ENCODE measurements at places on chromosomes 1 and 21.

DNA sequence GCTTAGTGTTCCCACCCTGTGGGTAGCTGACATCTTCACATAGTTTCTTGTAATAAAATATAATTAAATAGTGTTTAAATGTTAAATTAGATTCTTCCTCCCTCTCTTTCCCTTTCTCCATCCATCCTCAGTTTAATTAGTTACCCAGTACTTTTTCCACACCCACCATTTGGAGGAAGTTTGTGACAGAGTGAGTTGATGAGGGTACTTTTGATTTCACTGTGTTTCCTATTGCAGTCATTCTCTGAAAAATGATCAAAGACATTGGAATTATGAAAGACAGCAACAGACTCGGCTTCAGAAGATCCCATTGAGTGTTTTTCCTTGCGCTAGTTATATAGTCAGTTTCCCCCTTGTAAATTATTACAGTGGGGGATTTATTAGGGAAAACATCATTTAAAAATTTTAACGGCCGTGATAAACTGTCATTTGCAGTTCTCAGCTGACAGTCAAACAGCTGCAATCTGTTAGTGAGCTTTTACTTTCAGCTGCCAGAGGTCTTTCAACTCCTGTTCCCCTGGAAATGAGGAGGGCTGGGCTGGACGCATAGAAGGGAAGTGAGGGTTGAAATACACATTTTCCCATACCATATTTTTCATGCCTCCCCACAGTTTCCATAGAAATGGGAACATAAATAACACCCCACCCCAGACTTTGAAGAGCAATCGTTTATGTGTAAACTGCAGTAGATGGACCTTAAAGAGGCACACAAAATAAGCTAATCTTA lies 61.3 kb upstream of the CACYBP start:
- no peak overlapping the region for H3K27ac ChIP-seq
- DNase-seq: no peak
- H3K4me1 ChIP-seq: no peaks in the 10 kb centered on the region

DNA sequence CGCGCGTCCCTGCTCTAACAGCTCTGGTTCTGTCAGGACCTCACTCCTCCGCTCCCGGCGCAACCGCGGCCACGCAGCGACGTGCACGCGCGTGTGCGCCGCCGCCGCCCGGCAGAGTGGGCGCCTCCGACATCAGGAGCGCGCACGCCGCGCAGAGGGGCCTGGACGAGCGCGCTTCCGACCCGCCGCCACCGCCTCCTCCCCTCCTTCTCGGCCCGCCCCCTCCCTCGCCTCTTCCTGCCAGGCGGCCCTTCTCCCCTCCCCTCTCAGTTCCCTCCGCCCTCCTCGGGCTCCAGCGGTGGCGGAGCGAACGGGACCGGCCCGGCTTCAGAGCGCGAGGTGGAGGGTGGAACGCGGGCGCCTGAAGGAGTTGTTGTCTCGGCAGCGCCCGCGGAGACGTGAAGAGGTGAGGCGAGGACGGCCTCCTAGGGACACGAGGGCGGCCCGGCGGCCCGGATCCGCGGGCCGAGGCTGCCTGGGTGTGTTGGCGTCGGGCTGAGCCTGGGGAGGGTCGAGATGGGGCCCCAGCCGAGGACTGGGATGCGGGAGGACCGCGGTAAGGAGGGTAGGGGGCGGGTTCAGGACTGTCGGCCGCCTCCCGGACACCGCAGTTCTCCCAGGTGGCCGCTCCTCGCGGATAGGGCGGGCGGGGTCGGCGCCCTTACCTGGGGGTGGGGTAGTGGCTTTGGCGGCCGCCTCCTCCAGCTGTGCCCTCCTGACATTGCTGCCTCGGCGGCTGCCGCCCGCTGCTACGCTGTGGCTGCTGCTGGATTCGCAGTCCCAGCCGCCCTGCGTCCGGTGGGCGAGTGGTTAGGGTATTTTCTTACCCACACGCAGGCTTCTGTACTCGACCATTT lies at the start of gene RABGAP1L:
TSS of gene RABGAP1L (plus strand) at position 269 of the 857 bp plus-strand sequence.
- DNase-seq: peak; percentile 91
- H3K4me3 ChIP-seq: peak within 1 kb of the TSS; percentile 82
- H3K27me3 ChIP-seq: no peaks in the 10 kb centered on the region
- peaks cover 9% of the 10 kb centered on the region for H3K4me1 ChIP-seq

DNA sequence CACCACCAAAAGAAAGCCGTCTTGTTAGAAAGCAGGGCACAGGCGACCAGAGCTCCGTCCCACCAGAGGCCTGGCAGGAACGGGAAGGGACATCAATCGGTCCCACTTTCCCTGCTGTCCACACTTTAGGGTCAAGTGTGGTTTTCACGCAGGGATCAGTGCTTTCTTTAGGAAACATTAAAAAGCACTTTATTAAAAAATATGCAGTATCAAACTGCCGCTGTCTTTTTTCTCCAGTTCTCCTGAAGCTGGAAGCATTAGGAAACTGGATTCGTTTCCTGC lies 437 bp downstream of the IFNLR1 start:
- DNase-seq: no peak
- H3K27me3 ChIP-seq: no peaks in the 10 kb centered on the region
- H3K4me3 ChIP-seq: peak overlapping the region; percentile 51
- H3K27ac ChIP-seq: peak overlapping the region; percentile 59

- no peaks in the 10 kb centered on the region for H3K27me3 ChIP-seq
- no peak overlapping the region for H3K27ac ChIP-seq
- H3K4me1 ChIP-seq: no peaks in the 10 kb centered on the region
- no peaks in the 10 kb centered on the region for H3K36me3 ChIP-seq
- no peak for DNase-seq
These were observed 53.1 kb downstream of the VANGL2 start for GRCh38 chr1:160453443-160453842.

DNA sequence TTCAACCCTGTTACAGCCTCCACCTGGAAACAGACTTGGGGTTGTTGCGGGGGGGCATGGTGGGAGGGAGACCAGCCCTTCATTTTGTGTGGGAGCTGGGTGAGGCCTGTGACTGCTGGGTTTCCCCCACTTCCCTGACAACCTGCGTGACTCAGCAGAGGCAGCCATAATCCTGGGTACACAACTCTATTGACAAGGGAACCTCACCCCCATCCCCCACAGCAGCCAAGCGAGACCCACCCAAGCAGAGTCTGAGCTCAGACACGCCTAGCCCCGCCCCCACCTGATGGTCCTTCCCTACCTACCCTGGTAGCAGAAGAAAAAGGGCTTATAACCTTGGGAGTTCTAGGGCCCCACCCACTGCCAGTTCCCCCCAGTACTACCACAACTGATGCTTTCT lies 8.0 kb upstream of the CCDC190 start:
- H3K27me3 ChIP-seq: no peaks in the 10 kb centered on the region
- no peak overlapping the region for H3K4me3 ChIP-seq
- H3K27ac ChIP-seq: no peak overlapping the region
- H3K36me3 ChIP-seq: no peaks in the 10 kb centered on the region

GRCh38 chr1:230752407-230752806 lies 5.2 kb downstream of the CAPN9 start:
- DNase-seq: no peak
- H3K36me3 ChIP-seq: no peaks in the 10 kb centered on the region
- no peak overlapping the region for H3K27ac ChIP-seq
- peaks cover 3% of the 10 kb centered on the region for H3K4me1 ChIP-seq
- no peaks in the 10 kb centered on the region for H3K27me3 ChIP-seq

DNA sequence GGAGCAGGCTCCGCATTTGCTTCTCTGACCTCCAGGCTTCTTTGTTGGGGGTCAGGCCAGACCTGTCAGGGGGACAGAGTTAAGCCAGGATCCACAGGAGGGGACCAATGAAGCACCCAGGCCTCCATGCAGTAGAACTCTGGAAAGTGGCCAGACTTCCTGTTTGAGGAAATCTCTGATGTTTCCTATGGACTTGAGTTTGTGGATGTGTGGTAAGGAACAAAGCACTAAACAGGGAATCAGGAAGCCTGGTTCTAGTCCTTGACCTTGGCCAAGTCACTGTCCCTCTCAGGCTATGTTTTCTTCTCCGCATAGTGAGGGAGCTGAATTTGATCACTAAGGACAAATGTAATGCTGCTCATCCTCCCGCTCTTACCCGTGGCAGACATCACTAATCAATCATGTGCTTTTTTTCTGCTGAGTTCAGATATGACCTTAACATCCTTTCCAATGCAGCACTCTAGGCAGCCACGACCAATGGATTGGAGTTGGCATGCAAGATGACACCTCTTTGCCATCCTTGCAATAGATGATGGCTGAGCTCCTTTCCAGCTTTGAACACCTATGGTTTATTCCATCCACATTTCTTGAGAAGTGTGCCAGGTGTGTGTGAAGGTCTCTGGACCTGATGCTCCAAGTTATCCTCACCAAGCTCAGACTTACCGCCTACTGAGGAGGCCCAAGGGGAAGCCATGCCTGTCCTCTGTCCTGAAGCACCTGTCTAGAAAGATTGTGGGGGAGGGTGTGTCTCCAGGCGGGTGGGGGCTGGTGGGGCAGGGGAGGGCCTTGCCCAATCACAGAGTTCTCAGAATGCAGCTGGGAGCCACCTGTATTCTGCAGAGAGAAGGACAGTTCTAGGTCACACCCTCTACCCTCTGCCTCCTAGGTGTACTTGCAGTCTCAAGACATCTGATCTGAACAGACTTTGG lies 9.9 kb downstream of the SH2D2A start:
- no peak overlapping the region for H3K4me3 ChIP-seq
- no peak overlapping the region for H3K27ac ChIP-seq
- no peaks in the 10 kb centered on the region for H3K36me3 ChIP-seq
- H3K4me1 ChIP-seq: no peaks in the 10 kb centered on the region
- DNase-seq: no peak

DNA sequence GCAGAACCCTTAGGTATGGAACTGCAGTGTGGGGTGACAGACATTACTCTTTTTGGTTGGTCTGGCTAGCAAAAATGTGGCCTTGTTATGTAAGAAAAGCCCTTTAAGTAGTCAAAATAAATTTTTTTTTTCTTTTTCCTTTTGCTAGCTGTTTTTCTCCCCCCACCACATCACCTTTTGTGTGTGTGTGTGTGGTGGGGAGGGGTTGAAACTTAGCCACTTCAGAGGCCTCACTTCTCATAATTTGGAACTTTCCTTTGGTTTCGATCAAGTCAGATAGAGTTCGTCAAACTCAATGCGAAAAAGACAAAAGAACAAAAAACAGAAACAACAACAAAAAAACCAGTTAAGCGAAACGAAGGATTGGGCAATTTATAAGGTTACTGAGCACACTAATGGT lies 1.9 kb upstream of the PRMT2 start:
- peaks cover 16% of the 10 kb centered on the region for H3K4me1 ChIP-seq
- peaks cover 25% of the 10 kb centered on the region for H3K36me3 ChIP-seq
- no peak for DNase-seq
- no peaks in the 10 kb centered on the region for H3K27me3 ChIP-seq
- no peak overlapping the region for H3K27ac ChIP-seq

- DNase-seq: no peak
- no peak overlapping the region for H3K4me3 ChIP-seq
- no peaks in the 10 kb centered on the region for H3K36me3 ChIP-seq
- no peaks in the 10 kb centered on the region for H3K27me3 ChIP-seq
- no peak overlapping the region for H3K27ac ChIP-seq
These were observed 102.0 kb downstream of the IER5 start for GRCh38 chr1:181190364-181191035.

GRCh38 chr1:232657426-232658005 lies 27.6 kb upstream of the SIPA1L2 start:
- no peaks in the 10 kb centered on the region for H3K27me3 ChIP-seq
- no peak overlapping the region for H3K4me3 ChIP-seq
- H3K27ac ChIP-seq: no peak overlapping the region

DNA sequence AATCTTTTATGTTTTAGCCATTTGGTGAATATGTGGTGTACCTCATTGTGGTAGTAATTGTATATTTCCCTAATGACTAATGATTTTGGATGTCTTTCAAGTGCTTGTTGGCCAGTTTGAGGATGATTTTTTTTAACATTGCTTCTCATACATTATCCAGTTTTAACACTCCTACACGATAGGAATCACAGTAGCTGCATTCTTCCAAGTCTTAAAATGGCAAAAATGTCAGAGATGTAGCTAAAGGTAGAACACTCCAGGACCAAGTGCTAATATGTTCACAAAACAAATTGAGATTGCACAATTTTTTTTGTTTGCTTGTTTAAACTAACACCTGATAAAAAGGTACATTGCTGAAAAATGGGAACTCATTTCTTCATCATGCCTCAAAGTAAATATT lies 11.7 kb downstream of the USP25 start:
- H3K27ac ChIP-seq: peak overlapping the region; percentile 24
- no peaks in the 10 kb centered on the region for H3K36me3 ChIP-seq
- DNase-seq: no peak

DNA sequence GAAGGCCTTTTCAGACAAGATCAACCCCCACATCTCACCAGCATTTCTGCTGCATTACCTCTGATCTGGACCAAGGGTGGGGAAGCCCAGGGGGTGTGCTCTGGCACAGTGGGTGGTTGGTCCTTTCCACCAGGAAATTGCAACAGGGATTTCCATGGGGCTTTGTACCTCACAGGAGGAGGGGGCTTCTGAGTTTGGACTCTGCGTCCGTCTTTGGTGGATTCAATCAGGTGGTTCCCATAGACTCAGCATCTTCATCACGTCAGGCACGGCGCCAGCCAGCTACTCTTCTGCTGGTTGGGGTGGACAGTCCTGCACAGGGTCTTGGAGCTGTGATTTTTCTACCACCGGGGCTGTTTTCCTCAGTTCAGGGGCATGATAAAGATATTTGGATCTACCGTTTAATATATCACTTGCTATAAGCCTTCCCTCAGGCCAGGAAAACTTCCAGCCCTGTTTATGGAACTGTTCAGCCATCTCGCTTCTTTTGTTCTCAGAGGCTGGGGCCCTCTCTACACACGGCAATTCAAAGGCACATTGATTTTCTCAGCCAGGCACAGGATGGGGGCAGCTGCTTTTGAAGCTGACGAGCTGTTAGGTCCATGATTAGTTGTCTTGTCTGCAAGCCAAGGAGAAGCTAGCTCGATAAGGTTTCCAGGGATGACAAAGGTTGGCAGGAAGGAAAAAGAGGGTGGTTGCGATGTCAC lies 467.3 kb downstream of the CAMTA1 start:
- no peak for DNase-seq
- no peaks in the 10 kb centered on the region for H3K27me3 ChIP-seq
- H3K4me1 ChIP-seq: peaks cover 8% of the 10 kb centered on the region
- no peak overlapping the region for H3K27ac ChIP-seq
- H3K4me3 ChIP-seq: no peak overlapping the region
- H3K36me3 ChIP-seq: no peaks in the 10 kb centered on the region

DNA sequence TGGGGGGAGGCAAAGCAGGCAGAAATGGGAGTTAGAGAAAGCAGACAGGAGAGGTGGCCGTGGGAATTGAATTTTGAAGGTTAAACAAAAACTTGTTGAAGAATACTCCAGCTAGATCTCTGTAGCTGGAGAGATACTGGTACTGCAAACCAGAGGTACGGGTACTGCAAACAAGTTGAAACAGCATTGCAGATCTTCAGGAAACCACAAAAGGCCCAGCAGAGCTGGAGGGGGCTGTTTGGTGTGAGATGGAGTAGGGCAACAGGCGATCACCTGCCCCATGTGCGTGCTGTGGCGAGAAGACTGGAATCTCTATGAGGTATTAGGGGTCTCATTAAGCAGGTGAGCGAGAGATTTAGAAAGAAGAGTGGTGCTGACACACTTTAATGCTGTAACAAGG lies 77.7 kb upstream of the RGS4 start:
- H3K4me1 ChIP-seq: peaks cover 8% of the 10 kb centered on the region
- no peaks in the 10 kb centered on the region for H3K36me3 ChIP-seq
- no peak for DNase-seq
- H3K4me3 ChIP-seq: no peak overlapping the region
- no peaks in the 10 kb centered on the region for H3K27me3 ChIP-seq

Data from RWPE2 (cell line).